ENCODE measurements at places on chromosomes 7 and 10.
A peak's percentile ranks its signal among the peaks of the same experiment; 100 is the strongest.

DNA sequence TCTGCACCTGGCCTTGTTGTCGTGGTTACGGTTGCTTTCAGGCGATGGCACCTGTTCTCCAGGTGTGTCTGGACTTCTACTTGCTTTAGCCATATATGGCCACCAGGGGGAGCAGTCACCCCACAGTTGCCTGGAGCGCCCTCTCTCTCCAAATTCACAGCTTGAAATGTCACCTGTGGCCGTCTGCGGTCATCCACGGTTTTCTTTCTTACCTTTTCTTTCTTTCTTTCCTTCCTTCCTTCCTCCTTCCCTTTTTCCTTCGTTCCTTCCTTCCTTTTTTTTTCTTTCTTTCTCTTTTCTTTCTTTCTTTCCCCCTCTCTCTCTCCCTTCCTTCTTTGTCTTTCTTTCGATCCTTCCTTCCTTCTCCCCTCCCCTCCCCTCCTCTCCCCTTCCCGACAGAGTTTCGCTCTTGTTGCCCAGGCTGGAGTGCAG is 150.5 kb upstream of the VKORC1L1 start:
- peak; percentile 21 for DNase-seq

- DNase-seq = no peak
These were observed 84.7 kb upstream of the GNA12 start for GRCh38 chr7:2928613-2929311.

DNA sequence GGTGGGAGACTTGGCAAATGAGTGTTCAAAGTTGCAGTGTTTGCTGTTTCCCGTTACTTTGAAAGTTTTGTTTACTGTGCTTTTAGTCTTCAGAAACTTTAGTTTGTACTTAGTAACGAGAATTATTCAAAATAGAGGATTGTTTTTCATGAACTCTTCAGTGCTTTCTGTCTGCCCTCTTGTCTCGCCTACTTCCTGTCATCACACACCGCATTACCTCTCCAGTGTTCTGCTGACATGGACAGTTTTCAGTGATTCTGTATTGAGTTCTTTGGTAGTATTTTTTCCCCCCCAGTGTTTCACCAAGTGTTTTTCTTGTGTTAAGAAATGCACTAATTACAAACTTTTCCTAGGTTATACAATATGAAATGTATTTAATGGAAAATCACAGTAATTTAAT is 207.0 kb downstream of the MLLT10 start:
- no peak for DNase-seq

- DNase-seq = no peak
These were observed 65.9 kb upstream of the FZD1 start for GRCh38 chr7:91198371-91198770.

DNA sequence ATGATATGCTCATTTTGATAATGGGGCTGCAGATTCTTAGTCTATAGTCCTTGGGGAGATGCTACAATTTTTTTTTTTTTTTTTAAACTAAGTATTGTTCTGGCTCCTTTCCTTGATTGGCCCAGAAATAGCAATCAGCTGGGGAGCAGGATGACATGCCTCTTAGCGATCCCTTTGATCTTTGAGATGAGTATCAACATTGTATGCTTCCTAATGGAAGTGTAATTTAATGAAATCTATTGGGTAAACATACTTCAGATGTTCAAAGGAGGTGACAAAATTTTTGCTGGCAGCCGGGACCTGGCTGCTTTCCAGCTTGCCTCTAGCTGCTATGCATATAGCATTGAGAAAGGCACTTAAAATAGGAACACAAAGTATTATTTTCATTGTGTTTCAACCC is 43.5 kb downstream of the VTI1A start:
- no peak for DNase-seq

GRCh38 chr7:80346704-80347103 is 165.2 kb downstream of the GNAT3 start:
- DNase-seq = no peak

DNA sequence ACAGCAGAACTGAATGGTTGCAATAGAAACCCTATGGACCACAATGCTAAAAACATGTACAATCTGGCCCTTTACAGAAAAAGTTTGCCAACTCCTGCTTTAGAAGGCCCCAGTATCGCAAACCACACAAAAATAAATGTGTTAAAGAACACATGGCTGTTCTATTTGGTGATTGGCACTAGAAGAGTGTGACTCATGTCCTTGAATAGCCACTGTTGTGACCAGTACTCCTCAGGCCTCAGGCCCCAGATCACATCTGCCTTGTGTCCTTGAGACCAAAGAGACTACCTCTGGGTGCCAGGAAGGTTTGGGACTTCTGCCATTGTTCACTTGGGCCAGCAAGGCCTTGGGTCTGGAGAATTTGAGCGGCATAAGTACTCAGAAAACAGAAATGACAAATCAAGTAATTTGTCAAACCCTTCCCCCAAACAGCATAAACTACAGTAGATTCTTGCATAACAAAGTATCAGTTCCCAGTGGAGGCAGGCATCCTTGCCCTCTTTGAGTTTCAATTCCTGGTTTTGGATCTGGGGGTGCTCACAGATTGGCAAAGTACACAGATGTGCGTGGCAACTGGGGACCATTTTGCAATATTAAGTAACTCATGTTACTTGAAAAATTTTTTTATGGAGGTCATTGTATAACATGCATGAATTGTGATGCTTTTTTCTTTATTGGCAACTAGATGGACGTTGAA is 50.2 kb downstream of the MTURN start:
- peak; percentile 97 for DNase-seq

GRCh38 chr10:49650724-49651034 is 28.8 kb upstream of the C10orf53 start:
- no peak for DNase-seq

DNA sequence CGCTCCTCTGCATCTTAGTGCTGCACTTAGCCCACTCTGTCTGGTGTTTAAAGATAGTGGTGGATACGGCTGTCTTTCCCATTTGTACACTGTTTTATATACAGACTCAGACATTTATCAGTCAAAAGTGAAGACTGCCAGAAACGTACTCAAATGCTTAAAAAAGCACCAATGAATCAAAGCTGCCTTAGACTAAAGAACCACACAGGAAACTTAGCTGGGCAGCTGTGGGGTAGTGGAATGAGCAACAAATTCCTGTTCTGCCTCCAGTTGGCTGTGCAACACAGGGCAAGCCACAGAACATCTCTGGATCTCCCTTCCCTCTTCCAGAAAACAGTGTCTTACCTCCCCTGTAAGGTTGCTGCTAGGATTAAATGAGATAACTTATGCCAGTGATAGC is 76.0 kb downstream of the ATXN7L1 start:
- DNase-seq = no peak

GRCh38 chr7:37960483-37960882 is 40.0 kb downstream of the EPDR1 start:
- DNase-seq = no peak

DNA sequence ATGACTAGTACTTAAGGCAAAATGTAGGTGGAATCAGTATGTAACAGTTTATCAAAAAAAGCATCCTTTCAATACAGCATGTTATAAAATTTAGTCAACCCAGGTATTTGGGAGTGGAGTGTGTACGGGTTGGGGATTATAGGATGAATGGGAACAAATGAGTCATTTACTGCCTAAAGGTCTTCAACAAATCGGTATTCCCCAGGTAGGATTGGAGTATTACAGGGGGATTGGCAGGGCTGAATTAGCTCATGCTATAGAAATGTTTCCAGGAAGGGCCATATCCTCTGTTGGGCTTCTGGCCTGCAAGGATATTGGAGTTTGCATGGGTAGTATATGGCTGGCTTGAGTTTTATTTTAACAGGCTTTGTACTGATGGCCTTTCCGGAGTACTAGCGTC is 723.7 kb downstream of the SORCS1 start:
- no peak for DNase-seq

- DNase-seq = no peak
These were observed 180.5 kb upstream of the ASAH2 start for GRCh38 chr10:50431791-50432190.

DNA sequence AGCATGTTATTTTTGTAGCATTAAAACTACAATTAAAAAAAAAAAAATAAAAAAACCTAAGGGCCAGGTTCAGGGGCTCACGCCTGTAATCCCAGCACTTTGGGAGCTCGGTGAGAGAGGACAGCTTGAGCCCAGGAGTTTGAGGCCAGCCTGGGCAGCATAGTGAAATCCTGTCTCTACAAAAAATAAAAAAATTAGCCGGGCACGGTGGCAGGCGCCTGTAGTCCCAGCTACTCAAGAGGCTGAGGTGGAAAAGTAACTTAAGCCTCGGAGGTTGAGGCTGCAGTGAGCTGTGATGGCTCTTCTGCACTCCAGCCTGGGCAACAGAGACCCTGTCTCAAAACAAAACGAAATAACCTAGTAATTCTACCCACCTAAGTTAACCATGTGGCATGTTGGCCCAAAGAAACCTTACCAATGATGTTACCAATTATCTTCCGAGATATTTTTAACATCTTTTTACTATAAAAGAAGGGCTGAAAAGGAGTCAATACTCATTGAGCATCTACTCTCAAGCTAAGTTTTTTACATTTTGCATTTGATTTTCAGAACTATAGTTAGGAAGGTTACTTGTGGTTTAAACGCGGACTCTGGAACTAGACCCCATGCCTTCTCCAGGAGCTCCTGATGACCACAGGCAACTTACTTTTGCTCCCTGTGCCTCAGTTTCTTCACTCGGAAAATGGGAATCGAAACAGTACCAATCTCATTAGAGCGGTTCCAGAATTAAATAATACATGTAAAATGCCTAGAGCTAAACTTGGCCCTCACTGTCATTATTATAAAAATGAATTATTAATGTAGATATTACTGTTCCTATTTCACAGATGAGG is 1.4 kb downstream of the ITGB1 start:
- no peak for DNase-seq

GRCh38 chr7:31129067-31129466 is 77.0 kb downstream of the ADCYAP1R1 start:
- no peak for DNase-seq

DNA sequence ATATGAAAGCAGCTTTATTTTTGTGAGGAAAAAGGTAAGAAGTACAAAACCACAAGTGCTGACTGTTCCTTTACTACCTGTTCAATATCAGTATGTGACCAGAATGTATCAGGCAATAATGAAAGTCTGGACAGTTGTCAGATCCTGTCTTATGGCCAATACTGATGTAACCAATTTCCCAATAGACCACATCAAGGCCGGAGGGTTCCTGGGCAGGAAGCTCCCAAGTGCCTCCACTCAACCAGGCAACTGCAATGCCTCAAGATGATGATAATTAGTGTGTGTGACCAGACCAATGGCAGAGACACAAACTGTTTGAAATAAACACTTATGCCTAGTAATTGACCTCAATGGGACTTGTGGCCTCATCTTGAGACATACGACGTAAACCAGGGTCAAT is 149.4 kb upstream of the ASAH2 start:
- DNase-seq = peak; percentile 52

GRCh38 chr10:84193327-84193726 is 1.0 kb upstream of the CDHR1 start:
- DNase-seq = no peak

DNA sequence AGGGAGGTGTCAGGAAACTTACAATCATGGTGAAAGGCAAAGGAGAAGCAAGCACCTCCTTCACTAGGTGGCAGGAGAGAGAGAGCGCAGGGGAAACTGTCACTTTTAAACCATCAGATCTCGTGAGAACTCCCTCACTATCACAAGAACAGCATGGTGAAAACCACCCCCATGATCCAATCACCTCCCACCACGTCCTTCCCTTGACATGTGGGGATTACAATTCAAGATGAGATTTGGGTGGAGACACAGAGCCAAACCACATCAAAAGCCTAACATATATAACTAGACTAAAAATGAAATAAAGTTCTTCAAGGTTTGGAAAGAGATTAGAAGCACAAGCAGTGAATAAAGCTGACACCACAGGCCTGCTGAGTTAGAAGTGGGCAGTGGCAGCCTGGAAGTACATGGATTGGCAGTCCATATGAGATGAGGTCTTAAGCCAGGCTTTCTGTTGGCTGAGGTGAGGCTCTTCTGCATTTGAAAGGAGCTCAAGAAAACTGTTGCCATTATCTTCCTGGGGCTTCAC is 96.4 kb upstream of the MDFIC start:
- DNase-seq = no peak

- no peak for DNase-seq
These were observed 447.6 kb upstream of the FOXK1 start for GRCh38 chr7:4234498-4234855.

DNA sequence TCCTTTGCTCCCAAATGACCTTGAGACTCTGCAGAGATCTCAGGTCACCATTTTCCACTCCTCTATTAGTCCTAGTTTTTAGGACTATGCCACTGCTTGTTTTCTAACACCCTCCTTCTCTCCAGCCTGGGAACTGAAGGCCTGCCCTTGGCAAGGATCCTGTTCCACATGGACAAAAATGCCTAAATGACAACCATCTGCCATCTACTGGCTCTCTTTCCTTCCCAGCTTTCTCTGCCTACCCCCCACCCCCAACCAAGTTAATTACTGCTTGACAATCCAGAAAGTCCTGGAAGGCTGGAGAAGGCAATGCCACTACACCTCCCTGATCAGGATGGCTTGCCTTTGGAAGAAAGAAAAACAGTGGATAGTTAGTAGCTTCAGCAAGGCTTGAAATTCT is 44.8 kb upstream of the SP8 start:
- DNase-seq = no peak

GRCh38 chr10:97687785-97688781 is 1.0 kb upstream of the AVPI1 start:
- peak; percentile 69 for DNase-seq

DNA sequence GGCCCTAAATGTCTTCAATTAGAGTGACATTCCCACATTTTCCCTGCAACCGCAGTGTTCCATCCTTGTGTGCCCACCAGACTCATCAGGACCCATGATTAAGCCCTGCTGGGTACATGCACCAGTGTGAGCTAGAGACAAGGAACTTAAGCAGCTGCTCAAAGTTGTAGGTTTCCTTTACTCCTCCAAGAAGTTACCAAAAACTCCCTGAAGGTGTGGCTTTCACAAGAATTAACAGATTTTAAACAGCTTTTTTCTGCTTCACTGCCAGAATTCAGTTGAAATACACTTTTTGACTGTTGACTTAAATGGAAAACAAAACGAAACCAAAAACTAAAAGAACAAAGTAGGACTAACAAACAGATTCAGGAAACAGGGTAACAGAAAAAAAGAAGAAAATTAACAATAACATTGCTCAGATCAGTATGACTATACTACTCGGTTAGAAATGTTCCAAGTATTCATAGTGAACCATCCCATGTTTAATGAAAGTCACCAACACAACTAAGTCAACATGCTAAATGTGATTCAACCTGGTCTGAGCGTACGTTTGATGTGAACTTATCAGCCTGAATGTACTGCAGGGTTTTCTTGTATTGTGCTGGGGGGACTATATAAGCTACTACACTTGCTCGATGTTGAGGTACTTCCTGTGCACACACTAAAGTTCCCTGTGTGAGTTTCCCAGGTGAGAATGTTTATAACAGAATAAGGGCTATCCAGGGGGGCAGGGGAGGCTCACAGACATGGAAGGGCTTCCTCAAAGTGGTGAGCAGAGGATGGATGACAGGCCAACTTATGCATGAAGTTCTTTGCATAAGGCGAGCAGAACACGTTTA is 22.2 kb downstream of the SLC37A3 start:
- DNase-seq = no peak

GRCh38 chr7:129782818-129783583 is 169.8 kb downstream of the UBE2H start:
- peak; percentile 34 for DNase-seq

GRCh38 chr7:149666360-149666945 is 106.9 kb downstream of the ZNF467 start:
- DNase-seq = no peak
